Hair follicle dermal papilla cell (primary cell): ENCODE measurements at places on chromosomes 12 and 14. TPM values are rescaled to one million over a fixed set of nuclear protein-coding genes. Genes with fewer than 3 reads are reported as not detected.

Gene TMEM119
- total RNA-seq: 904 and 1,008 TPM in 2 replicates

Gene TMBIM6
- 356 and 360 TPM in 2 replicates for total RNA-seq

Gene IKBIP
- 39.7 and 47.1 TPM in 2 replicates for total RNA-seq

Gene SLC25A29
- total RNA-seq: 15.8 and 17.7 TPM in 2 replicates

Gene RNASE7
- not detected in 2 replicates for total RNA-seq

Gene NRXN3
- 0.32 and 0.49 TPM in 2 replicates for total RNA-seq

Gene SOCS4
- total RNA-seq: 21.1 TPM in 2 replicates

Gene KRT71
- total RNA-seq: not detected in 2 replicates

Gene FAM216A
- total RNA-seq: 5.7 and 6.5 TPM in 2 replicates

Gene MMP17
- 11.2 and 18.5 TPM in 2 replicates for total RNA-seq

Gene TMBIM4
- total RNA-seq: 81.5 and 104 TPM in 2 replicates

Gene MGST1
- 58.5 and 60.0 TPM in 2 replicates for total RNA-seq

Gene RBP5
- total RNA-seq: not detected in 2 replicates

Gene CLMN
- 2.1 and 2.7 TPM in 2 replicates for total RNA-seq

Gene CNPY2
- 57.2 and 59.7 TPM in 2 replicates for total RNA-seq

Gene IL31
- not detected in 2 replicates for total RNA-seq

Gene ZBTB42
- 5.7 and 5.8 TPM in 2 replicates for total RNA-seq

Gene RPGRIP1
- total RNA-seq: not detected in 2 replicates

Gene TSPAN9
- 48.3 and 58.9 TPM in 2 replicates for total RNA-seq
